Right renal cortex interstitium (tissue), 3 donors: ENCODE measurements at places on chromosomes 4 and X. TPM values are rescaled to one million over a fixed set of nuclear protein-coding genes. Genes with fewer than 3 reads are reported as not detected.

The AFP gene
- polyA plus RNA-seq, result 1,253 TPM

The GLRA3 gene
- polyA plus RNA-seq, result not detected

The FAM120C gene
- polyA plus RNA-seq, result 7.8 TPM

The COL4A6 gene
- 16.9 TPM for polyA plus RNA-seq

The TMEM144 gene
- 4.9 TPM for polyA plus RNA-seq

The FAM47A gene
- polyA plus RNA-seq, result not detected

The WDFY3 gene
- 54.0 TPM for polyA plus RNA-seq

The IGSF1 gene
- polyA plus RNA-seq, result 24.7 TPM

The ARSD gene
- 54.9 TPM for polyA plus RNA-seq

The ZAR1 gene
- polyA plus RNA-seq, result not detected

The MAGEB1 gene
- polyA plus RNA-seq, result not detected

The NHSL2 gene
- 8.6 TPM for polyA plus RNA-seq

The PITX2 gene
- polyA plus RNA-seq, result 3.2 TPM

The IRS4 gene
- polyA plus RNA-seq, result 1.7 TPM

The EREG gene
- 0.06 TPM for polyA plus RNA-seq

The FAM9C gene
- 0.37 TPM for polyA plus RNA-seq

The GAGE1 gene
- polyA plus RNA-seq, result not detected

The SPOCK3 gene
- polyA plus RNA-seq, result 15.6 TPM

The MAGEC1 gene
- not detected for polyA plus RNA-seq

The HSD17B10 gene
- polyA plus RNA-seq, result 121 TPM

The TLR2 gene
- 6.5 TPM for polyA plus RNA-seq

The CFAP47 gene
- 0.46 TPM for polyA plus RNA-seq

The UGT2A1 gene
- polyA plus RNA-seq, result 68.7 TPM

The ASB12 gene
- 0.69 TPM for polyA plus RNA-seq

The FAM241A gene
- polyA plus RNA-seq, result 1.4 TPM
